Amygdala (tissue), 56 donors: ENCODE measurements at places on chromosomes 7 and 10.

DNA sequence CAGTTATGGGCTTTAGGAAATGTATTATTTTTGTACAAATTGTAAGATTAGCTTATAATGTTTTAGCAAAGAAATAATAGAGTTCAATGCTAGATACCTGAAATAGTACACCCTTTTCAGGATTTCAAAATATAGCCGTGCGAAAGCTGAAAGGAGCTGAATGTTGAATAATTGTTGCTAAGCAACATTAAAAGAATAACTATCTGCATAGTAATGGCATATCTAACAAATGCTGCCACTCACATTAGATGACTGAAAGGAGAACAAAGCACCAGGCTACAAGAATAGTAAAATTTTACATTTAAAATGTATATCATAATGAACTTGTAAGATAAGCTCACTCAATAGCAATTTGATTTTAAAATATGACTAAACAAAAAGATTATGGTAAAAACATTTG is 82.5 kb downstream of the SDHAF3 start:
- no peak for DNase-seq

GRCh38 chr7:137715121-137715520 is 131.7 kb downstream of the DGKI start:
- DNase-seq, result no peak

GRCh38 chr10:113225903-113226302 is 275.9 kb downstream of the TCF7L2 start:
- no peak for DNase-seq

GRCh38 chr10:120975868-120976225 is 124.7 kb downstream of the WDR11 start:
- no peak for DNase-seq

- DNase-seq, result no peak
These were observed 34.1 kb upstream of the NUB1 start for GRCh38 chr7:151307536-151307935.

GRCh38 chr10:102744374-102745051 is 765 bp downstream of the WBP1L start:
- peak; percentile 29 for DNase-seq

DNA sequence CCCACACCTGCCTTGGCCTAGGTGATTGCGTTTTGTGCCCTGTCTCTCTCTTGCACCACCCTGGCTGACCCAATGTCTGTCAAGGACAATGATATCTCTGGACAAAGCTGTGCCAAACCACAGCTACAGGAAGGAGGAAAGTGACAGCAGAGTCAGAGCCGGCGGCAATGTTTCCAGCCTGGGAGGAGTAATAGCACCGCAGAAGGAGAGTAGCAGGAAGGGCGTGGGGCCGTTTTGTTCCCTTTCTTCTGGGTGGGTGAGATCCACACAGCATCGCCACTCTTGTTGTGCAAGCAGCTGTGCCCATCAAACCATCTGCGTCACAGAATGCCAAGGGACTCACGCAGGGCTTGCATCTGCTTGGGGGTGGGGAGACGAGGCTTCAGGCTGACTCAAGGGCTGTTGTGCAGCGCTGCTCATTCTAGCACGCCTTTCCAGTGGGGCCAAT is 341.6 kb upstream of the AUTS2 start:
- DNase-seq, result peak; percentile 46

- no peak for DNase-seq
These were observed 732.8 kb downstream of the POM121L12 start for GRCh38 chr7:53768186-53768585.

GRCh38 chr10:13946209-13946460 is 359.4 kb downstream of the PRPF18 start:
- no peak for DNase-seq
